ENCODE measurements at places on chromosomes 16 and 17.

DNA sequence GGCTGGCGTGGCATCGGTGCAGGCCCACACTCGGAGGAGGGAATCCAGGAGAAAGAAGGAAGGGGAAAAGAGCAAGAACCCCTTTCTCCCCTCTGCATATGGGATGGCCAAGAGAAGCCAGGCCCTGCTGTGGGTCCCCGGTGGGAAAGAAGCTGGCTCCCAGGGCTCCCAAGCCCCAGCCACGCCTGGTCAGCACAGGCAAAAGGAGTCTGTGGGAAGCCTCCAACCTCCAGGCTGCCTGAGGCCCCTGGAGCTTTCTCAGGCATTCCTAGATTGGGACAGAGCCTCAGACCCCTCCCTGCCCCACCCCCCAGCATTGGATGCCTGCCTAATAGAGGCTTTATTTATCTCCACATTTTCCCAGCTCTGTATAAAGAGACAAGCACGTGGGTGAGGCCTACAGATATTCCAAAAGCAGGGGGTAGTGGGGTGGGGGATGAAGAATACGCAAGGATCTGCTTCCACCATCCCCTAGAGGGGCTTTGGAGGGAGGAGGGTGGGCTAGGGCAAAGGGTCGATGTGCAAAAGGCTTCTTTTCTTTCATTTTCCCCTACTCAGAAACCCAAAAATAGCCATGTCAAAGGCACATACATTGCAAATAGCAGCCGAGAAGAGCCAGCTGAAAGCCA, 56.4 kb downstream of the MPRIP start:
- no peak for DNase-seq

- peak; percentile 14 for DNase-seq
These were observed 14.5 kb upstream of the RASD1 start for GRCh38 chr17:17510456-17511292.

GRCh38 chr17:72978593-72979218, 113.8 kb downstream of the SLC39A11 start:
- no peak for DNase-seq

DNA sequence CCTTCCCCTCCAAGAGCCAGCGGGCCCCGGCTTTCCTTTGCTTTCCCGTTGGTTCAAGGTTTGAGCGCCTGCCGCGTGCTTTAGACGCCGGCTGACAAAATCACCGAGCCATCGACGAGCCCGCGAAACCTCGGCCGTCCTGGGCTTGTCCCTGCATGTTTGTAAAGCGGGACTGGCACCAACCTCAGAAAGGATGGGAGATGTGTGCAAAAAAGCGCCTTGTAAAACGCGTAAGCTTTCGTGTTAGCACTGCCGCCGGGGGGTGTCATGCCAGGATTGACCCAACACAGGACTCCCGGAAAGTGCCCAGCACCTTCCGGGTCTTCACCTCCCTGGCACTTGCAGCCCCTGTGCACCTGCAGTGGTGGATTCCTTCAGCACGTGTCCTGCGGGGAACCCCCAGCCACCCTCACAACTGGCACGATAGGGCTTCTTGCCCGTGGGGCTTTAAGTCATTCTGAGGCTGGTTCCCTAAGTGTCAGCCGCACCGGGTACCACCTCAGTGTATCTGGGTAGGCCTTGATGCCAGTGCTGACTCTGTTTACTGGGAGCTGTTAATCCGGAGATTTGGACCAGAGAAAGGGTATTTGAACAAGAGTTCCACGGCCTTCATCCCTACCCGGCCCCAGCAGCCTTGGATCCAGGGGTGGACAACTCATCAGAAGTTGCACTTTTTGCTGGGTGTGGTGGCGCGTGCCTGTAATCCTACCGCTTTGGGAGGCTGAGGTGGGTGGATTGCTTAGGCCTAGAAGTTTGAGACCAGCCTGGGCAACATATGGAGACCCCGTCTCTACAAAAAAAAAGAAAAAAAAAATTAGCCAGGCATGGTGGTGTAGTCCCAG, 817 bp downstream of the NDUFAF8 start:
- DNase-seq = peak; percentile 57

GRCh38 chr16:73063854-73064211, 15.9 kb upstream of the ZFHX3 start:
- no peak for DNase-seq

DNA sequence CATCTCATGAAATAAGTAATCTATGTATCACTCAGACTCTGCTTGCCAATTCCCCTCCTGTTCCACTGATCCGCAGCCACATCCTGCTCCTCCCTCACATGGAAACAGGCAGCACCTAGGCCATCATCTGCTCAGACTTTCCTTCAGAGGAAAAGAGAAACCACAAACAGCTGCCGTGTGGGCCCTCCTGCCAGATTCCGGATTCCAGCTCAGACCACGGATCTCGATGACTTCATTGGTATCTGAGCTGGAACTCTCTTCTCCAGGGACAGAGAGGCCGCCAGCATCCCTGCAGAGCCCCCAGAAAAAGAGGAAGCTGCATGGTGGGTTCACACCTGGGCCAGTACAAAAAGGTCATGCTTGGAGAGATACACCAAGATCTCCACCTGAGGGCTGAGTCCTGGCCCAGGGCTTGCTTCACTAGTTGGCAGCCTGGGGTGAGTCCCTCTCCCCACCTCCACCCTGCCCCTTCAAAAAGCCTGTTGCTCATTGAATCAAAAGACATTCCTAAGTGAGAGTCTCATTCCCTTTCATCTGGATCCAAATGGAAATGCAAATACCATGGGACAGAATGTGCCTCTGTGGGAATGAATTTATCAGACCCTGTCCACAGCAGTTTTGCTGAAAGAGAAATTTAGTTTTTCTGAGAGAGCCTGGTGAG, 47.2 kb downstream of the HOXB1 start:
- peak; percentile 95 for DNase-seq

- peak; percentile 95 for DNase-seq
These were observed 28.2 kb downstream of the ATP2C2 start for GRCh38 chr16:84396537-84397008.

DNA sequence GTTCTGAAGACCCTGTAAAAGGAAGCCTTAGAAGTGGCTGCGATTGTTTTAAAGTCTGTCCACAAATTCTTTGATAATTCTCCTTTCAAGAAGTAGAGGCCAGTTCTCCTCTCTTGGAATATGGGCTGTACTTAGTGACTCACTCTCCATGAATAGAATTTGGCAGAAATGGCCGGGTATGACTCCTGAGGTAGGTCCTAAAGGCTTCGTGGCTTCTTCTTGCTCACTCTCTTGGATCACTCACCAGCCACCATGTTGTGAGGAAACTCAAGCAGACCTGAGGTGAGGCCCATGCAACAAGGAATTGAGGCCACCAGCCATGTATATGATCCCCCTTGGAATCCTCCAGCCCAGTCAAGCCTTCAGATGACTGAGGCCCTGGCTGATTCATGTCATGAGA, 75.8 kb downstream of the WWOX start:
- DNase-seq = peak; percentile 19

DNA sequence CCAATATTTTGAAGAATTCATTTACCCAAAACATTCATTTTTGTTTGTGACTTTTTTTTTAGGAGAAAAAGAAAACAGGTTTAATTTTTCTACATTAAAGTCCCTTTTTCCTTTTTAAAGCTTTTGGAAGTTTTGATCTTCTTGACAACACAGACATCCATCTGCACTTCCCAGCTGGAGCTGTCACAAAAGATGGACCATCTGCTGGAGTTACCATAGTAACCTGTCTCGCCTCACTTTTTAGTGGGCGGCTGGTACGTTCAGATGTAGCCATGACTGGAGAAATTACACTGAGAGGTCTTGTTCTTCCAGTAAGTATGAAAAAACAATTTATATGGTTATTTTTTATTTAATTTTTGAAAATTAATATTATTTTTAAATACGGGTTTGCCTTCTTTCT, 37.2 kb downstream of the SIAH1 start:
- DNase-seq = no peak

GRCh38 chr17:79078476-79079190, 4.0 kb downstream of the ENGASE start:
- DNase-seq = no peak

DNA sequence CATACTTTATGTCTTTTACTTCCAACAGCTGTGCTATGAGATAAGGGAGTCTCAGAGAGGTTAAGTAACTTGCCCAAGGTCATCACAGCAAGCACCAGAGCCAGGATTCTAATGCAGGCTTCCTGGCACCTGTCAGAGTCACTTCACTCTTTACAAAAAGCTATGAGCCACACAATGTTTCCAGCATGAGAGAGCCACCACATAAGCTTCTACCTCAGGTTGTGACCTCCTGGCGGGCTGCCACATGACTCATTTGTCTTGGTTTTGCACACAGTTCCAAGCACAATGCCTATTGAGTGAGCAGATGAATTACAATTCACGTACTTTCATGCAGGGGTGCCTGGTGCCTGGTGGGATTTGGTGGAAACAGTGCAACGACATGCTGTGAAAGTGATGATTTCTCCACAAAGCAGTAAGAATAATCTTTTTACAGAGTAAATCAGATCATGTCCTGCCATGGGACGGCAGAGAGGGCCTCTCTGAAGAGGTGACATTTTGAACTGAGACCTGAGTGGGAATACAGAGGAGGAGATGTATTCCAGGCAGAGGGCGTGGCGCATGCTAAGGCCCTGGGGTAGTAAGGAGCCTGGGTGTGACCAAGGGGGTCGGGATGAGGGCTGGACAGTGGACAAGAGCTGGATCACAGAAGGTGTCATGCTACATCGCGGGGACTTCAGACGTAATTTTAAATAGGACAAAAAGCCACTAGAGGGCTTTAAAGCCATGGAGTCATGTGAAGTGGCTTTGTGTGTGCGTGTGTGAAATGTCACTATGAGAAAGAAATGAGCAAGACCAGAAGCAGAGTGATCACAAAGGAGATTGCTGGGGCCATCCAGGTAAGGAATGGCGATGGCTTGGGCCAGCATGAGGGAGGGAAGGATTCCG, 53.4 kb downstream of the CACNG3 start:
- peak; percentile 24 for DNase-seq

DNA sequence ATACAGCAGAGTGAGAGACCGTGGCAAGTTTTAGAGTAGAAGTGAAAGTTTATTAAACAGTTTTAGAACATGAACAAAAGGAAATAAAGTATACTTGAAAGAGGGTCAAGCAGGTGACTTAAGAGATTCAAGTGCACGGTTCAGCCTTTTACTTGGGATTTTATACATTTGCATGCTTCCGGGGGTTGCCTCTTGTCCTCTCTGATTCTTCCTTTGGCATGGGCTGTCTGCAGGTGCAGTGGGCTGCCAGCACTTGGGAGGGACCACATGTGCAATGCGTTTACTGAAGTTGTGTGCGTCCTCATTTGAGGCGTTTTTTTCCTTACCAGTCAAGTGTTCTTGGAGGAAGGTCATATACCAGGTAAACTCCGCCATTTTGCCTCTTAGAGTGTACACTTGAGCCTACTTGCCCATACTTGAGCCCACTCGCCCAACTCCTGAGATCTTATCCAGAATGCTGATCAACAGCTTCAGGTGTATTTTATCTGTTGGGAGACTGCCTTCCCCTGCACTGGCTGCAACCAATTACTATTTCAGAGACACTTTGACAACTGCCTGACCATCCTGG, 195.2 kb downstream of the IRX5 start:
- no peak for DNase-seq

- DNase-seq = no peak
These were observed at the start of gene MPRIP for GRCh38 chr17:17042384-17042736. Gene MPRIP (plus strand): TSS chr17:17042457. CDS start chr17:17042849, 392 bp downstream.

GRCh38 chr16:9594946-9595345, 503.5 kb downstream of the HAPSTR1 start:
- no peak for DNase-seq

DNA sequence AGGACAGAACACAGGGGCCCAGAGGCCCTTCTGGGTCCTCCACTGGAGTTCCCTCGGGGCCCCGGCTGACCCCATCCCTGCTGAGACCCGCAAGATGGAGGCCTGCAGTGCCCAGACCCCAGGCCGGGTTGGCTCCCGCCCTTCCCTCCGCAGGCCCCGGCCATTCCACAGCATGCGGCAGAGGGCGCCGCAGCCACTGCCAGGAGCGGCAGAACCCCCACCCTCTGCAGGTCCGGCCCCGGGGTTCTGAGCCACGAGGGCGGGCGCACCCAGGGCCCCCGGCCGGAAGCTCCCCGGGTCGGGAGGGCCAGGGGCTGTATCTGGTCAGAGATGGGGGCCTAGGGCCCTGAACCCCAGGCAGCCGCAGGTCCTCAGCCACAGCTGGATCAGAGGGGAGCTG, 2.4 kb upstream of the PERCC1 start:
- no peak for DNase-seq

DNA sequence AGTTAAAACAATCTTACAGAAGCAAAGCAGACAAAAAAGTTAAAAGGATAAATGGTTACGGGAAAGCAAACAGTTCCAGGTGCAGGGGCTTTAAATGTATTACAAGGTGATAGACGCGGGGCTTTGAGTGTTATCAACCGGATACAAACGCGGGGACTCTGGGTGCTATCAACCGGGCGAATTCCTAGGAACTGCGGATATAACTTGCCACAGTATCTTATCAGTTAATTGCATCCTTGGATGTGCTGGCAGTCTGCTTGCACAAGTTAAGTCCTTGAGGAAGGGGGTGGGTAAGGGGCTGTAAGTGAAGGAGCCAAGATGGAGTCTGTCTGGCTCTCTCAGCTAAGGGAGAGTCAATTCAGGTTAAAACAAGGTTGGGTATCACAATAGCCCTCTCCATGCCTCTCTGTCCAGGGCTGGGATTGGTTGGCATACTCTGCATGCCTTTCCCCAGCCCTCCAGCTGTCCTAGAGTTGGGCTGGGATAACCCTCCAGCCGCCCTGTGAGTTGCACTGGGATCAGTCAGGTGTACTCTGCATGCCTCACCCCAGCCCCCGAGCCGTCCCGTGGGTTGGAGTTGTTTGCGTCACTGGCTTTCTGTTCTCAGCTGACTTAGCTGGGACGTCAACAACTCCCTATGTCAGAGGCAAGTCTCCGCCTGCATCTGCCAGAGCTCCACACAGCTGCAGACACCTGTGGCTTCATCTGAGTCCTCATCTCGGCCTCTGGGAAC, 40.9 kb downstream of the TMEM235 start:
- peak; percentile 96 for DNase-seq

- DNase-seq = peak; percentile 97
These were observed 7.3 kb downstream of the NT5C start for GRCh38 chr17:75124041-75124818.

GRCh38 chr16:85402910-85403692, 210.0 kb upstream of the GSE1 start:
- DNase-seq = no peak

DNA sequence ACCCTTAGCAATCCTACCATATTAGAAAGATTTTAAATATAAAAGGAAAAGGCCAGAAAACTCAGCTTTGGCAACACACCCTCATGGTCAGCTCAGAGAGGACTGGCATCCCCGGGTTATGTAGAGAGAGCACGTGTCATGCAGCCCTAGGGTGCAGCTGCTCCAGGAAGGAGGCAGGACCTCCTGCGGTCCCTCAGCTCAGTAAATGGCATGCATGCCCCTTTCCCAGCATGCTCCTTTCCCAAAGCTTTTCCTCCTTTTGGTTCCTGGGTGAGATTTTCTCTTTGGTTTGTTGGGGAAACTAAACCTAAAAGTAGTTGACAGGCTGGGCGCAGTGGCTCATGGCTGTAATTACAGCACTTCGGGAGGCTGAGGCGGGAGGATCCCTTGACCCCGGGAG, 3.9 kb downstream of the GAN start:
- no peak for DNase-seq

GRCh38 chr17:29145289-29146073, 34.7 kb downstream of the MYO18A start:
- DNase-seq = peak; percentile 70

GRCh38 chr16:2092256-2092620, 43.5 kb downstream of the PKD1 start:
- DNase-seq = no peak

Data from bronchial epithelial cell (primary cell).